ENCODE measurements at places on chromosomes 13 and 19.

GRCh38 chr19:21398851-21399250, 1.9 kb downstream of the ZNF493 start:
- DNase-seq = no peak

DNA sequence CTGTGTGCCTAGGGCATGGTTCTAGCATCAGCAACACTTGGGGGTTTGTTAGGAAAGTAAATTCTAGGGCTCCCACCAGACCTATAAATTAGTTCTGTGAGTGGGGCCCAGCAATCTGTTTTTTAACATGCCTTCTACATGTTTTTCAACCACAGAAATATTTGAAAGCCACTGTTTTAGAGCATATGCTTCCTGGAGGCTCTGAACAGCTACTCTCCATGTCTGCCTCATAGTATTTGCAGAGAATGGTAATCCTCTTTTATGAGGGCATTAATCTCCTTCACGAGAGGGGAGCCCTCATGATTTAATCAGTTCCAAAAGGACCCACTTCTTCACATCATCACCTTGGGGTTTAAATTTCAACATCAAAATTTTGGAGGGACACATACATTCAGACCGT, 6.0 kb downstream of the SPATA13 start:
- no peak for DNase-seq

DNA sequence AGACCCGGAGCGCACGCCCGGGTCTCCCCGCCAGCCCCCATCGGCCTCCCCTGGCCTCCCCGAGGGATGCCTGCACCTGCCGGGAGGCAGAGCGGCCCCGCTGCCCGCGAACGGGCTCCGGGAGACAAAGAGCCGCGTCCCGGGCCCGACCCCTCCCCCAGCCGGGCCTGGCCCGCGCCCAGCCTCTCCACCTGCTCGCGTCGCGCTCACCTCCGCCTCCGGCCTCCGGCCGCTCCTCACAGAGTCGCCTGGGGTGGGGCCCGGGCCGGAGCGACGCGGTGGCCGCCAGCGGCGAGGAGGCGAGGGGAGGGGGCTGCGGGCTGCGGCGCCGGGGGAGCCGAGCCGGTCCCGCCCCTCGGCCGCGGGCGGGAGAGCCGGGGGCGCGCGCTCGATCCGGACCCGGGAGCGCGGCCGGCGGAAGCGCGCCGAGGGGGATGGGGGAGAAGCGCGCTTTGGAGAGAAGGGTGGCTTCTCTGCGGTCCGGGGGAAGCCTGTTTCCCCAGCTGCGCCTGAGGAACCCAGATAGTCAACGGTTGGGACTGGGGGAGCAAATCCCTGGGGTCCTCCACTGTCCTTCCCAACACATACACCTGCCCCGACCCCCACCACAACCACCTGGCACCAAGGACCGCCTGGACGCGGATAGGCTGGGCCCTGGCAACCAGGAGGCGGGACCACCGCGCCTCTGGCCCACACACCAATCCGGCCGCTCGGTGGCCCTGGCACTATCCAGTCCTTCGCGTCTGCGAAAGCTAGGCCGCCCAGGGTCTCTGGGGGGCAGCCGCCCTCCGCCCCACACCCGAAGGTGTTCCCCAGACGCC, at the start of gene PRR36:
Gene PRR36, minus strand, starts transcription at position 315 of the 821 bp plus-strand sequence. CDS start 701 bp downstream, outside the sequence.
- DNase-seq = no peak

DNA sequence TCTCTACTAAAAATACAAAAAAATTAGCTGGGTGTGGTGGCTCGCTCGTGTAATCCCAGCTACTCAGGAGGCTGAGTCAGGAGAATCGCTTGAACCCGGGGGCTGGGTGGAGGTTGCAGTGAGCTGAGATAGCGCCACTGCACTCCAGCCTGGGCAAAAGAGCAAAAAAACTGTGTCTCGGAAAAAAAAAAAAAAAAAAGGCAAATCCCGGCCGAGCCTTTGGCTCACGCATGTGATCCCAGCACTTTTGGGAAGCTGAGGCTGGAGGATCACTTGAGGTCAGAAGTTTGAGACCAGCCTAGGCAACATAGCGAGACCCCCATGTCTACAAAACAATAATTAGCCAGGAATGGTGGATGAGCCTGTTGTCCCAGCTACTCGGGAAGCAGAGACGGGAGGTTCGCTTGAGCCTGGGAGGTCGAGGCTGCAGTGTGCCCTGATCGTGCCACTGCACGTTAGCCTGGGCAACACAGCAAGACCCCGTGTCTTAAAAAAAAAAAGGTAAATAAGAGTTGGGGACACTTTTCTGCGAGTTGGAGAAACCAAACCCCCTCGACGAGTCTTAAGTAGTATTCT, 574 bp upstream of the GPX4 start:
- no peak for DNase-seq
